T-helper 9 cell (primary cell): ENCODE measurements at places on chromosomes 6 and 20.

- no peak for DNase-seq
Measured at GRCh38 chr6:130107710-130108109, 89.3 kb downstream of the L3MBTL3 start.

DNA sequence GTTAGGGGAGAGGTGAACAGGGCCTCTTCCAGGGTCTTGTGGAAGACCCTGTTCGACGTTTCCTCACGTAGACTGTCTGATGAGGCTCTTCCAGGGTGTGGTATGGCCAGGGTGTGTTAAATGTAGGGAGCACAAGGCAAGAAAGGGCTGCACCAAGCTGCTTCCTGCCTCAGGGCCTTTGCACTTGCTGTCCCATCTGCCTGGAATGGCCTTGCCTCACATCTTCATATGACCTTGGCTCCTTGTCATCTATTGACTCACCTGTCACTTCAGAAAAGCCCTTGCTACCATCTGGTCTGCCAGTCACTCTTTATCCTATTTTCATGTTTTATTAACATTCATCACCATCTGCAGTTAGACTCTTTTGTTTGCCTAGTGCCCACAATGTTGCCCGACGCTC, 31.0 kb downstream of the E2F3 start:
- no peak for DNase-seq

DNA sequence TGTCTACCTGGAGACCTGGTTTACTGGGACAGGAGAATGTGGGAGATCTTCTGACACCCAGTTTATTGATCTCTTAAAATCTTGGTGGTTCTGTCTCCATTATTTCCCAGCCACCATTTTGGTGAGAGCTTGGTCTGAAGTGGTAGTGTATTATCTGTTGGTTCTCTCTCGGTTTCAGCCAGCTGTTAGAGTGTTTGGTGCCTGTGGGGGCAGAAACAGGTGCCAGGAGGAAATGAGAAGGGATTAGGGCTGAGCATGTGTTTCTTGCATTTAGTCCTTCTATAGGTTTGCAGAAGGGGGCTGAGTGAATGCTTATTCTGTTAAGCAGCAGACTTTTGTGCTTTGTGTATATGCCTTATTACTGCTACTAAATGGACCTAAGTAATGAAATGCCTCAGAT, 9.6 kb downstream of the JARID2 start:
- no peak for DNase-seq

GRCh38 chr6:149938571-149939355, 3.1 kb upstream of the ULBP2 start:
- DNase-seq: peak; percentile 41

GRCh38 chr6:61950811-61951210, 335.2 kb downstream of the KHDRBS2 start:
- no peak for DNase-seq

DNA sequence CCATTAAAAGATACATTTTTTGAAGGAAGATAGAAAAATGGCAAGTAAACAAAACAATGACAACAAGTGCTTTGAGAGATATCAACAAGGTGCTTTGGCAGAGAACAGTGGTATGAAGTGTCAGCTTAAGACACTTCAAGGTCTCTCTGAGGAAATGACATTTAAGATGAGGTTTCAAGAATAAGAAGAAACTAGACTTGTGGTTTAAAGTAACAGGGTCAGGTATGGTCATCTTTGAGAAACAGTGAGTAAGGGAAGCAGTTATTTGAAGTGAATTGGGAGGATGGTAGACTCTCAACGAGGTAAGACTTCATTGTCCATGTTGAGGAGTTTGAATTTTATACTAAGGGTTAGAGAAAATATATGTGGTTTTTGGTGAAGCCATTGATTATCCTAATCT, 77.8 kb downstream of the SYCP2L start:
- DNase-seq: no peak

DNA sequence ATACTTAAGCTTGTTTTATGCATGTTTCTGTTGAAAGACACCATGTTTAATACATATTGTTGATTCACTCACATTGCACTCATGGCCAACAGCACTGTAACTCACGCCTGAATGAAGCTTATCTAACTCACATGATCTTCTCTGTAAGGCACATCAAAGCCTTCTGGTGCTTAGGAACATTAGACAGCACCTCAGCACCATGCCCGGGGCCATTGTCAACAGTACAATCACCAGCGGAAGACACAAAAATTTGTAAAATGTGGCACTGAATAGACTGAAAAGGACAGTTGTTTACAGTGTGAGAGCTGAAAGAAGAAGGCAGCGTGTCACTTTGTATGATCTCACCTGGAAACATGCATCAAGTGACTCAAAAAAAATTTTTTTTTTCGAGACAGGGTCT, 8.9 kb upstream of the TCF15 start:
- no peak for DNase-seq

- no peak for DNase-seq
Measured at GRCh38 chr20:33787253-33787891, 23.8 kb upstream of the CHMP4B start.

DNA sequence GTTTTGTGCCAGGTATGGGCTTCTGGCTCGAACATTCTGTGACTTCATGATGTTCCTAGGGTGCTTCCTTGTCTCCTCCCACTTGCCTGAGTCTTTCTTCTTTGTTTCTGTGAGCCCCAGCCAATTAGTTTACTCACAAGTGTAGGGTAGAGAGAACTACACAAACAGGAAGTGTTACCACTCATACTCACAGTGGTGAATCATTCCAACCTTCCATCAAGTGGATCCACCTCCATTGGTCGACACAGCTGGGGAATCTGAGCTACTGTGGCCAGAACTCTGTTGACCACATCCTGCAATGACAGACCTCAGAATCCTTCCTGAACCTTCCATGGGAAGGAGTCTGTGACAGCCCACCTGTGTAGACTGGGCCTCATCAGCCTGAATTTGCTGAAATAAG, 76.8 kb downstream of the UNC5CL start:
- DNase-seq: no peak

DNA sequence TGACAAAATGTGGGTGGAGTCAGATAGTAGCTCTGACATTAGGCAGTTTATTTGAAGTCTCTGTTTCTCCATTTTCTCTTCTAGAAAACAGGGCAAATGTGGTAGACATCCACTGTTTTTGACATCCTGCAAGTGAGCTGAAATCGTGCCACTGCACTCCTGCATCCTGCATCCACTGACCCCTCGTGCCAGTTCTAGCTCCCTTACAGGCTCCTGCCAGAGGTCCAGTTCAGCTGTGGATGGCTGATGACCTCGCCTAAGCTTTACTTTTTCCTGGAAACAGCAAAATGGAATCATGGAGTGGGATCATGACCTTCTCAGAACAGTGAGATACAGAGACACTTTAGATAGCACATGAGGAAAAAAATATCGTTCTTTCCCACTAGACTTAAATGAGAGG, 58.5 kb downstream of the TULP4 start:
- no peak for DNase-seq

DNA sequence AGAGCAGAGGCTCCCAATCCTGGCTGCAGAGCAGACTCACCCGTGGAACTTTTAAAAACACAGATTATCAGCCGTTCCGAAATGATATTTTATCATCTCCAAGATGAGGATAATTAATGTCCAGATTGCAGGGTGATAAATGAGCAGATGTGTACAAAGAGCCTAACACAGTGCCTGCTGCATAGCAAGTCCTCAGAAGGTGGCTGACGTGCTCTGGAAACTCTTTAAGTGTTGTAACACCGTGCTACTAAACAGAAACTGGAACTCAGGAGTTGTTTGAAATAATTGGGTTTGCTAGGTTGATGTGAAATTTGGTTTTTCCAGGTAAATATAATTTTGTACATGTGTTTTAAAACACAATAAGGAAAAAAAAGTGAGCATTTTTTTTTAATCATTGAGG, 118.0 kb downstream of the ARMC2 start:
- no peak for DNase-seq

- no peak for DNase-seq
Measured at GRCh38 chr6:87921034-87921433, 126.6 kb upstream of the SPACA1 start.

- no peak for DNase-seq
Measured at GRCh38 chr20:62852196-62852595, 9.4 kb downstream of the TCFL5 start.
